ENCODE measurements at places on chromosomes 16 and 17.

DNA sequence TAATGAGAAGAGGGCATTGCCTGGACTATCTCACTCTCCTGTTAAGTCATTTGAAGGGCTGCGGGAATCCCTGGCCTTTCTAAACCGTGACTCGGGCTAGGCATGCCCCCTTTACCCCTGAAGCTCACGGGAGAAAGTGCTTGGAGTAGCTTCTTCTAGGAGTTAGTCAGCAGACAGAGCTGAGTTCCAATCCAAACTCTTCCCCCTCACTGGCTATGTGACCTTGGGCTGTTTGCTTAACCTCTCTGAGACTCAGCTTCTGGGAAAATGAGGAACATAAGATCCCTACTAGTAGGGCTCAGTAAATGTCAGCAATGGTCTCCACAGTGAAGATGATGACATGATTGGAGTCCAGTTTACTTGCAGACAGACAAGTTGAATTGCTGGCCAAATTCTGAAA lies 5.7 kb upstream of the B9D1 start:
- DNase-seq = no peak

DNA sequence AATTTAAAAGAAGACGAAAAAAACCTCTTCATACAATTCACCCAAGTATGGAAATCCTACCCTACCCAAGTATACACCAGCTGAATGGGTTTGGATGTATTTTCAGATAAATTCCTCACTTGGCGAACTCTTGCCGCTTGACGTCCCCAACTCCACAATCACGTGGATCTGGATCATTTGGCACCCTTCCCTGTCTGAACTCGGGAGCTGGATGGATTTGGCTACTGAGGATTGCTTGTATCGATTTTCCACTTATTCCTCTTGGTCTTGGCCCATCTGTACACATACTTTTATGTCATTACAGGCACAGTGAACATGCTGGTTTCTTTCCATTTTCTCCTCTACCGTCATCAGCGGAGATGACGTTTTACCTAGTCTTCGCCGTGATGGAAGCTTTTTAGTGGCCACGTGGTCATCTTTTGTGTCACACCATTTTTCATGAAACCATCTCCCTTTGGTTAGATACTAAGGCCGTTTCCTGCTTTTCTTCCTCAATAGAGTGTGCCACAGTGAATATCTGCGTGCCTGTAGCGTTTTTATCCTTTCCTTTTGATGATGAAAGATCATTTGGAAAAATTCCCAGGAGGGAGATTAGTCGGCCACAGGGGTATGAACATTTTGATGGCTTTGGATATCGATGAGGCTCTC lies 47.1 kb downstream of the CMIP start:
- no peak for DNase-seq

- DNase-seq = no peak
Observed at GRCh38 chr17:13266606-13267005, 248.8 kb upstream of the ELAC2 start.

- no peak for DNase-seq
Observed at GRCh38 chr16:78389009-78389498, 289.6 kb downstream of the WWOX start.

DNA sequence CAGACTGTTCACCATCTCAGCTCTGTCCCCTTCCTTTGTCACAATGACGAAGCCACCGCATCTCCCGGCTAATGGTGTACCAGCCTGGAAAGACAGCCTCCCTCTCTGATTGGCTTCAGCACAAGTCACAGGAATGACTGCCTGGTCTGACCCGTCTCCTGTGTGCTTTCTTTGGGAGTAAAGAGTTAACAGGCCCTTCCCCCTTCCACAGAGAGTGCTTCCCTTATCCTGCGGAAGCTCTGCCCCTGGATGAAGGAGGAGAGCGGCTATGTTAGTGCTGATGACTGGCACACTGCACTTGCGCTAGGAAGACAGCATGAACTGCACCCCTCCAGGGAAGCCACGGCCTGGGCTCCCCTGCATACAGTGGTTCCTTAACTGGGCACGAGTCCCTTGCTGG lies 11.3 kb downstream of the USB1 start:
- no peak for DNase-seq

DNA sequence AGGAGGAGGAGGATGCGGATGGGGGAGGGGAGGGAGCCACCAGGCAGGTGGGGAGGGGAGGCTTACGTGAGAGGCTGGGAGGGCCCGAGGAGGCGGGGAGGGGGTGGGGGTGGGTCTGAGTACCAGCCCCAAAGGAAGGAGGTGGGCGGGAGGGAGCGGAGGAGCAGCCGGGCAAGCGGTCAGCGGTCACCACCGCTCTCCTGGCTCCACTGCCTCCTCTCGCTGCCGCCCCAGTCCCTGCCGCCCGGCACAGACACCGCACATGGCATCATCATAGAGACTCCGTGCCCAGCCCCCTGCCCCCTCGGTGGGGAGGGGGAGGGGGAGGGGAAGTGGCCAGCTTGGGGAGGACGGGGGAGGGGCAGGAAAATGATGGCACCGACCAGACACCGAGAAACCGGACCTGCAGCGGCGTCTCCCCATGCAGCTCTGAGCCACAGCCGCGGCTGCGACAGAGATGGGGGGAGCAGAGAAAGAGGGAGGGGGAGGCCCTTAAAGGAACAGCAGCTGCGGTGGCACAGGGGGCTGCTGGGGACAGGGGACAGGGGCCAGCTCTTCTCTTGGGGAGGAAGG lies at the start of gene TLCD3B:
Gene TLCD3B, minus strand, starts transcription at position 431 of the 573 bp plus-strand sequence. CDS start 744 bp downstream, outside the sequence.
- DNase-seq = no peak

- no peak for DNase-seq
Observed at GRCh38 chr16:26724189-26724588, 342.5 kb upstream of the C16orf82 start.

DNA sequence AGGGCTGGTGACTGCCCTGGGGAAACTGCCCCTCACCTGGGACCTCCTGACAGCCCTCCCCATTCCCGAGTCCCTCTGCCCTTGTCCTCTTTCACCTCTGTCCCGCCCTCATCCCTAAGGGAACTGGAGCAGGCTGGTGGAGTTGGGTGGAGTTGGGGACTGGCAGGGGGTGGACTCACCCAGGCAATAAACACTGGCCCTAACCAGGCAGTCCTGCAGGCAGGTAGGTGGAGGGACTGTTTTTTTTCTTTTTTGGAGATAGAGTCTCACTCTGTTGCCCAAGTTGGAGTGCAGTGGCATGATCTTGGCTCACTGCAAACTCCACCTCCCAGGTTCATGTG lies 11.7 kb downstream of the GCGR start:
- DNase-seq = no peak

GRCh38 chr17:73997059-73997458 lies 206.4 kb upstream of the RPL38 start:
- no peak for DNase-seq

DNA sequence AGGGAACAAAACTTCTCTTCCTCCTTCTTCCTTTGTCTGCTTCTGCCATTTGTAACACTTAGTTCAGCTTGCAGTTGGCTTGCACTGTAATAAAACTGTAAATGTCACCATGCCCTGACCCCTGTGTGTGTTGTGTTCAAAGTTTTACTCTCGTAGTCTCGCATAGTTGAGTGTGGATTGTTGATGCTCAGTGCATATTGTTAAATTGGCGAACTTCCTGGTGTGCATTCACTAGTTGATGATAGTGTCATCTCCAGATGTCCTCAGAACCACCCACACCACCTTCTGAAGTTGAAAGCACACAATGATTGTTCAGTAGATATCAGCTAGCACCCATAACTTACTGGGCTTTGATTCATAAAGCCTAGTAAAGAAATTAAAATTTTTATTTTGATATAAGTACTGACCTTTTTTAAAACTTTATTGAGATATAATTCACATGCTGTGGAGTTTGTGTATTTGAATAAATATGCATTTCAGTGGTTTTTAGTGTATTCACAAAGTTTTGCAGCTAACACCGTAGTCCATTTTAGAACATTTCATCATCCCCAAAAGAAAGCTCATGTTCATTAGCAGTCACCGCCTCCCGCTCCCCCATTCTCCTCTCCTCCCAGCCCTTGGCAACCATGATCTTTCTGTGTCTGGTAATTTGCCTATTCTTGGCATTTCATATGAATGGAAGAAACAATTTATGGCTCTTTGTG lies 25.0 kb downstream of the USP10 start:
- no peak for DNase-seq

- no peak for DNase-seq
Observed at GRCh38 chr17:48127371-48128051, 19.9 kb downstream of the SNX11 start.

- DNase-seq = peak; percentile 49
Observed at GRCh38 chr17:68290955-68291835, at the start of the genes ARSG and SLC16A6. ARSG (plus strand) TSS chr17:68291495; CDS start chr17:68307494, 15,999 bp downstream. SLC16A6 (minus strand) TSS chr17:68291127; CDS start chr17:68278320, 12,807 bp downstream.

- DNase-seq = no peak
Observed at GRCh38 chr16:1776991-1777374, 4.0 kb upstream of the MRPS34 start.

DNA sequence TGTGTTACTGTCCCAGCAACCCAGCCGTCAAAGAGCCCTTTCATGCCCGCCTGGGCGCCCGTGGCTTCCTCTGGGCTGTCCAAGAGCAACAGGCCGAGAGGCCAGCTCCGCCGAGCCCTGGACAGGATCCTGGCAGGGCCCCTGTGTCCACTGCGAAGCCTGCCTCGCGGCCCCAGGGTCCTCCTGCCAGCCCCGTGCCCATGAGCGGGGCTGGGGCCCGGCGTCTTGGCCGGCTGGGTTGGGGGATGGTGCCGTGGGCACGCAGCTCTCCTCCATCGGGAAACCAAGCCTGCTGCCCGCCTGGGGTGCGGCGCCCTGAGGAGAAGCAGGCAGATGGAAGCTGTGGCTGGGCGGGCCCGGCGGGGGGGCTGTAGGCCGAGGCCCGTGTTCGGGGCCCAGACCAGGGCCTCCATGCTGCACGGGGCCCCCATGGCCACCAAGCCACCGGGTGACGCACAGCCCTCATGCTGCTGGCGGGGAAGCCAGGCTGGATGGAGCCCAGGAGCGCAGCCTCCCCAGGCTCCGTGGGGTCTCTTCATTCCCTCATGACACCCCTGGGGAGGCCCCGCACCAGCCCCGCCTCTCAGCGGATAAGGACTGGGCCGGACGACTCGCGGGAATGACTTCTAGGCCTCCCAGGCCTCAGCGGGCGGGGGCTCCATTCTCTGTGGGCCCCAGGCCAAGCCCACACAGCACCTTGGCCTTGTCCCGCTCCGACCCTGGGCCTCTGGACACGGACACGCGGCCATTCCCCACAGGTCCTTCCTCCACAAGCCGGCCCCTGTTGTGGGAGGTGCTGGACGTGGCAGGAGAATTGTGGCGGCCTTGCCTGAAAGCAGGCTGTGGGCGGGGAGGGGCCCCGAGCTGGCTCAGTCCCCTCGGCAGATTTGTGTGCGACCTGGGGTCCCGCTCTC lies at the start of gene C1QTNF8:
Gene C1QTNF8, minus strand, starts transcription at position 76 of the 914 bp plus-strand sequence. CDS start 1,322 bp downstream, outside the sequence.
- DNase-seq = no peak

DNA sequence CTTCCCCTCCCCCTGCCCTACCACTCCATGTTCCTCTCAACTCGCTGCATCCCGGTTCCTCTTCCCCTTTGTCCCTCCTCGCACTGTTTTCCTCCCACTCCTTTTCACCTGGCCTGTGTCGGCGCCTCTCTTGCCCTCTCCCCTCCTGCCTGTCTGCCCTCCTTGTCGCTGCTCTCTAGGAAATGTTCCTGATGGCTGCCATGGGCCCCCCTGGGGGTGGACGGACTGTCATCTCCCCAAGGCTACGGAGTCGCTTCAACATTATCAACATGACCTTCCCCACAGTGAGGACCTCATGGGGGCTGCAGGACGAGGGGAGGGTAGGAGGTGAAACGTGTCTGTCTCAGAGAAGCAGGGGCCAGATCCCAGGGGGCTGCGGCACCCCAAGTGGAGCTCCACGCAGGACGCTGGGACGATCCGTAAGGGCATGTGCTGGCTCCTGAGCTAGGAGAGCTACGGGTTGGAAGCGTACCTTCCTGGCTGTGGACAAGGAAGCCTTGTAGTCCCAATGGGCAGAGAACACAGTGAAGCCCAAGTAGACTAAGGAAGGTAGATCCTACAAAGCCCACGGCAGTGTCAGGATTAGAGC lies 39.8 kb upstream of the KDM6B start:
- no peak for DNase-seq

DNA sequence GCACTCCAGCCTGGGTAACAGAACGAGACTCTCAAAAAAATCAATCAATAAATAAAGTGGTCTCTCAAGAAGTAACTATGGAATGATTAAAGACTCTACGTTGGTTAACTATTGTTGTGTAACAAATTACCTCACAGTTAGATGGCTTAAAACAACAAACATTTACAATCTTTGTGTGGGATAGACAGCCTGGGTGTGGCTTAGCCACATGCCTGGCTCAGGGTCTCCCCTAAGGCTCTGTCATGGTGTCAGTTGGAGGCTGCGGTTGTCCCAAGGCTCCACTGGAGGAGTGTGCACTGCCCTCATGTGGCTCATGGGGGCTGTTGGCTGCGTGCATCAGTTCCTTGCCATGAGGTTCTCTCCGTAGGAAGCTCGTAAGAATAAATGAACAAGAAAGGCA lies 294.5 kb downstream of the SNX29 start:
- DNase-seq = no peak

DNA sequence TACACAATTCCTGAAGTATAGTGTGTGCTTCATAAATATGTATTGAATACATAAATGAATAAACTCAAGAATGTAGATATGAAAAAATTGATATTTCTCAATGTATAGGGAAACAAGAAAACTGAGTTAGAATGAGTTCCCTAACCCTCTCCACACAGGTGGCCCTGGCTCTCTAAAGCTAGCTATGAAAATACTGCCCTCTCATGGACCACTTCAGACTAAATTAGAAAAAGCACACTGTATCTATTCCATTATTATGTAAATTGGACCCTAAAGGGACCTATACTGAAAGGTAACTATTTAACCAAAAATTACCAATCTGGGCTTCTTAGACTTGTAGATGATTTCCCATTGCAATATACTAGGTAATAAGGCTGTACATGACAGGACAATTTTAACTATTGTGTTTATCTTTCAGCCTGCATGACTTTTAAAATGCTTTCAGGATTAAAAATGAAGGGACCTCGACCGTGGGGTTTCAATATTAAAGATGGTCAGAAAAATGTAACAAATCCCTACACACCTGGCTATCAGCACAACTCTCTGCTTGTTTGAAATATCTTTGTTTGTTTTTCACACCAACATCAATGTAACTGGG lies 672.5 kb upstream of the KIF2B start:
- no peak for DNase-seq

DNA sequence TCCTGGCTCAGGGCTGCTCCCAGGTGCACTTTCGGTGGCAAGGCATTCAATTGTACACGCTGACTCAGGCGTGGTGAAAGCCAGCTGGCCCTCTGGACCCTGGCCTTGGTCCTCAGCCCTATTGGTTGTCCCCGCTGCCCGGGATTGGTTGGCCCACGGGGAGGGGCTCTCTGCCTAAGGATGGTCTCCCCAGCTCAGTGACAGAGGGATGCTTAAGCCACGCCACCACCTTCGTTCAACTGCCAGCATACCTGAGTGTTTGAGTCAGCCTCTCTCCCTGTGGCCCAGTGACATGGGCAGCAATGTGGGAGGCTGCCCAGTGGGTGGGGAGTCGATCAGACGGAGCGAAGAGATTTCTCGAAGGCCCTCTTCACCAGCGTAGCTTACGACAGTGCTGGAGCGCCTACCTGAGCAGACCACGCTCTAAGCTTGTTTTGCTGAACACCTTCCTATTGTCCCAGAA lies 30.3 kb downstream of the IRF8 start:
- no peak for DNase-seq

DNA sequence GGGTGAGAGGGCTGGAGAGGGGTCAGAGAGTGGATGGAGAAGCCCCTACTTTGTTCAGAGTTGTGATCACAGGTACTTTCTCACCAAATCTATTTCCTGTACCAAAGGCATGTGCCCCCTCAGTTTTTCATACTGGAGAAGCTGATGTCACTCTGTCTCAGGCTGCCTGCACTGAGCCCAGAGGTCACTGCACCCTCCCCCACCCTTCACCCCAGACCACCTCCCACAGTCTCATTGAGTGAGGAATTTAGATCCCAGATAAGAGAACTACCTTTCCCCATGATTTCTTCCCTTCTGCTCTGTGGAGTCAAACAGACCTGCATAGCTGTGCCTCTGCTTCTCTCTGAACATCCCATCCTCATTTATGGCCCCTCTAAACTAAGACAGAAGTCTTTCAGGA lies 140.0 kb upstream of the IRX6 start:
- DNase-seq = no peak
